D721Med (cell line): ENCODE measurements at places on chromosomes 2 and 18.

GRCh38 chr2:102504833-102505232 lies 31.8 kb downstream of the SLC9A4 start:
- no peak for DNase-seq

- DNase-seq: no peak
Measured at GRCh38 chr18:22639026-22639463, 221.3 kb upstream of the CTAGE1 start.

DNA sequence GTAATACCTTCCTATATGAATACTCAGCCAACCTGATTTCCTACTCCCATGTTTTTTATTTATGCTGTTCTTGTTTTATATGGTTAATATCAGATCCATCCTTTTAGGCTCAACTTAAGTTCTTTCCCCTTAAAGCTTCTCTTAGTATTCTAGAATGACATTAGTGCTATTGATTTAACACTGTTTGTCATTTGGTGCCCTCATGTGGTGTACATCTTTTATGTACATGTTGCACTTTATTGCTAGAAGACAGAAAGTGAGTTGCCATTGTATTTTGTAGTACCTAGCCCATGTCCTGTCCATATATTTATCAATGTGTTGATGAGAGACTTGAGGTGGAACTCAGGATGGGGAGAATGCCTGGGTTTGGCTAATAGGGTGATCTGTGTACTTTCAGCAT lies 2.5 kb downstream of the HTRA2 start:
- no peak for DNase-seq

DNA sequence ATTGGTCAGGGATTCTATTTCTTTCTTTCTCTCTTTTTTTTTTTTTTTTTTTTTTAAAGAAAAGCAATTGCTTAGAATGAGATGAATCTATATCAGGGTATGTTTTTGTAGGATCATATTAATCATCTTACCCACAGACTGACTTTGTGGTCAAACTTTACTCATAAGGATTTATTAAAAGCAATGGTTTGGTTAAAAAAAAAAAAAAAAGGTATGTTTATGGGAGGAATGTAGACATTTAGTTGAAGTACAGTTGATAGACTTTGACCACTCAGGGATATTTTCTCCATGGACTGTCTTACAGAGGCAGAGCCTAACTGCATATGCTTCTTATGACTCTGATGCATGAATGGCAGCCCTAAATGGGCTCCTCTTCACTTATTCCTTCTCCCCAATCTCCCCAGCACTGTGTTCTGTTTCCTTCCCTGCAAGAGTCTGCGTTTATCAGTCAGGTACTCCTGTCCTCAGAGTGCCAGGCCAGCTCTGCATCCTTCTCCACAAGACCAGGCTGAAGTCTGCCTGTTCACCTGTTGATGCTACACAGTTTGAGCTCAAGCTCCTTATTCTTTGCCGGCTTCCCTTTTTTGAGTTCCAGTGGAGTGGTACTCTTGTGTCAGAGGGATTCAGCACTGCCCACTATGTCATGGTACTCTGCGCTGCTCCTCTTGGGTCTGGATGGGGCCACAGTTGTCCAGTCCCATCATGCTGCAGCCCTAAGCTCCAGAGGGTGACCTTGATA lies 24.3 kb downstream of the CRIM1 start:
- no peak for DNase-seq

DNA sequence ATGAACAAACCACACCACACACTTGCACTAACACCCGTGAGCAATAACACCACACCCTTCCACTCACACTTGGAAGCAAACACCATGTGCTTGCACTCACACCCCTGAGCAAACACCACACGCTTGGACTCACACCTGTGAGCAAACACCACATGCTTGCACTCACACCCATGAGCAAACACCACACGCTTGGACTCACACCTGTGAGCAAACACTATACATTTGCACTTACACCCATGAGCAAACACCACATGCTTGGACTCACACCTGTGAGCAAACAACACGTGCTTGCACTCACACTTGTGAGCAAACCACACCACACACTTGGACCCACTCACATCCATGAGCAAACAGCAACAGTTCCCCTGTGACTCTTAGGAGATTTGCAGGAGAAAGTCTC lies 24.4 kb downstream of the SNTG2 start:
- DNase-seq: no peak

DNA sequence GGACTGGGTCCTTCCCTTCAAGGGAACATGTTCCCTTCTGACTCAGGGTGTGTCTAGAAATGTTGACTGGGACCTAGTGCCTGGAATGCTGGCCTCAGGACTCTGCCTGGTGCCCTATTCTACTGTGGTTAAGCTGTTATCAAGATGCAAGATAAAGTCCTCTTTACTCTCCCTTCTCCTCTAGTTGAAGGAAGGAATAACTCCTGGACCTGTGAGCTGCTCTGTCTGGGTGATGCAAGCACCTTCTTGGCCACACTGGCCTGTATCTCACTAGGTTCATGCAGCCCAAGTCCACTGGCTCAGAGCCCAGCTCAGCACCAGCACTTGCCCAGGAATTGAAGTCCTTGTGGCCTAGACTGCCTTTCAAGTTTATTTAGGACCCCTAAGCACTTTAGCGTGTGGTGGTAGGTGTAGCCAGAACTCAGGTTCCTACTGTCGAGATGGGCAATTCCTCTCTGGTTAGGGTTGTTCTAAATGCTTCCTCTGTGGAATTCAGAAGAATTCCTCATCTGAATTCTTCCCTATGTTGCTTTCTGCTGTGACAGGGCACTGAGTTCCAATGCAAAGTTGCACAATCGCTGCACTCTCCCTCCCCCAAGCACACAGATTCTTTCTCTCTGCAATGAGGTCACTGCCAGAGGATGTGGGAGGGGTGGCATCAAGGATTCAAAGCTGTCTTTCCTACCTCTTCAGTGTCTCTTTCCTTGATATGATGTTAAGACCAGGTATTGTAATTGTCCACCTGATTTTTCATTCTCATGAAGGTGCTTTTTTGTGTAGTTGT lies 54.7 kb downstream of the VWC2L start:
- no peak for DNase-seq

GRCh38 chr18:63000839-63001238 lies 285.5 kb downstream of the PHLPP1 start:
- DNase-seq: no peak

- DNase-seq: no peak
Measured at GRCh38 chr2:148279216-148279615, 258.3 kb downstream of the MBD5 start.

DNA sequence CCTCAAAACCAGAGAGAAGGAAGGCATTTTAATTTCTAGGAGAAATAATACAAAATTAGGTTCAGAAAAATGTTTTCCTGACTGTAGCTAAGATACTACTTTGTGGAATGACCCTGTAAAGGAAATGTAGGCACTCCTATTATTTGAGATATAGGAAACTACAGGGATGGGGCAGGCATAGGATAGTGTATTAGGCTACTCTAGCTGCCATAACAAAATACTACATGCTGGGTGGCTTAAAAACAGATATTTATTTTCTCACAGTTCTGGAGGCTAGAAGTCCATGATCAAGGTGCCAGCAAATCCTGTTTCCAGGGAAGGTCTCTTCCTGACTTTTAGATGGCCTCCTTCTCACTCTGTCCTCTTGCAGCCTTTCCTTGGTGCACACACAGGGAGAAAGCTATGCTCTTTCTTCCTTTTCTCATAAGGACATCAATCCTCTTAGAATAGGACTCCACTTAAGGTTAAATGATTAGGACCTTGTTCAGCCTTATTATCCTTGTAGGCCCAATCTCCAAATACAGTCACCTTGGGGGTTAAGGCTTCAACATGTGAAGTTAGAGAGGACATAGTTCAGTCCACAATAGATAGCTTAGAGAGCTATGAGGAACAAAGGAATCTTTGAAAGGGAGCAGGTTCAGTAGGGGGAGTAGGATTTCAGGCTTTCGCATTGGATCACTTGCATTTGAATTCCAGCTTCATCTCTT lies 14.0 kb upstream of the CAVIN2 start:
- no peak for DNase-seq

GRCh38 chr2:2656115-2657011 lies 325.3 kb upstream of the MYT1L start:
- DNase-seq: no peak
